ENCODE measurements at places on chromosomes 13 and 19.

- no peak for DNase-seq
These were observed 14.9 kb downstream of the CDADC1 start for GRCh38 chr13:49262634-49263033.

GRCh38 chr13:49980266-49980665, 16.6 kb upstream of the TRIM13 start:
- no peak for DNase-seq

- DNase-seq, result no peak
These were observed 26.2 kb downstream of the ZNF160 start for GRCh38 chr19:53076984-53077383.

DNA sequence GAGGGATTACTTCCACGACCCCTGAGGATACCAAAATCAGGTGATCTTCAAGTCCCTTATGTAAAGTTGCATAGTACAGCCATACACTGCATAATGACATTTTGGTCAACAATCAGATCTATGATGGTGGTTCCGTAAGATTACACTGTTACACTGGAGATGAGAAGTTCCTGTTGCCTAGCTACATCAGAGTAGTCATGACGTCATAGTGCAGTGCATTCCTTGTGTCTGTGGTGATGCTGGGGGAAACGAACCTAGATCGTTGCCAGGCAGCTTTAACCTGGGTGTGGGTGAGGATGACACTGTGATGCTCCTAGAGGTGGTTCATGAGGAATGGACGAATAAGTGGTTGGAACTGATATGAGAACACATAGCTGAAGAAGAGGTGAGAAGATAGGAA, 9.1 kb downstream of the ZNF610 start:
- no peak for DNase-seq

- DNase-seq, result no peak
These were observed 19.3 kb upstream of the RASA3 start for GRCh38 chr13:114151565-114152284.

DNA sequence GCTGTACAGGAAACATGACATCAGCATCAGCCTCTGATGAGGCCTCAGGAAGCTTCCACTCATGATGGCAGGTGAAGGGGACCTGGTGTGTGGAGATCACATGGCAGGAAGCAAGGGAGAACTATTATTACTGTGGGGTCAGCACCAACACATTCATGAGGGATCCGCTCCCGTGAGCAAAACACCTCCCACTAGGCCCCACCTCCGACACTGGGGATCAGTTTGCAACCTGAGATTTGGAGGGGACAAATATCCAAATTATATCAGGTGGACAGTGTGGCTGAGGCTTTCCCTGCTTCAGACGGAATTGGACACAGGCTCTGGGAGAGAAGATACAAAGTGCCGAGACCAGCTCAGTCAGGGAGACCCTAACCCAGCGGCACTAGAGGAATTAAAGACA, 5.7 kb upstream of the ZNF792 start:
- no peak for DNase-seq

DNA sequence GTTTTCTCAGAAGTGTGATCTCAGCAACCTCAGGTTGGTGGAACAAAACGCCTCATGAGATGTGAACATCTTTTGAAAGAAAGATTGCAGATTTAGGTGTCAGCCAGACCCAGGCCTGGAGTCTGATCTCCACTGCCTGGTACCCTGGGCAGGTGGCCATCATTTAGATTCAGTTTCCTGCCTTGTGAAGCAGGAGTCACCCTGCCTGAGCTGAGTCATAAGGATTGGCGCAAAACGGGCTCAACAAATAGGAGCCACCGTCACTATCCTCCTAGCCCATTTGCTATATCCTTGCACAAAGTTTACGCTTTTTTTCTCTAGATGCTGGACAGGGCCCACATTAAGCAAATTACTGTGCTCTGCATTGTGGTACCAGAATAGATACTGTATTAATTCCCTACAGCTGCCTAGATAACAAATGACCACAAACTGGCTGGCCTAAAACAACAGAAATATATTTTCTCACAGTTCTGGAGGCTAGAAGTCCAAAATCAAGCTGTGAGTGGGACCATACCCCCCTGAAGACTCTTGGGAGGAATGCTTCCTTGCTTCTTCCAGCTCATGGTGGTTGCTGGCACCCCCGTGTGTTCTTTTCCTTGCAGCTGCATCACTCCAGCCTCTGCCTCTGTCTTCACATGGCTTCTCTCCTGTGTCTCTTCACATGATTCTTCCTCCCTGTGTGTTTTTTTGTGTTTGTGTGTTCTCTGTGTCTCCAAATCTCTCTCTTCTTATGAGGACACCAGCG, 38.2 kb downstream of the TNFSF11 start:
- DNase-seq, result no peak

DNA sequence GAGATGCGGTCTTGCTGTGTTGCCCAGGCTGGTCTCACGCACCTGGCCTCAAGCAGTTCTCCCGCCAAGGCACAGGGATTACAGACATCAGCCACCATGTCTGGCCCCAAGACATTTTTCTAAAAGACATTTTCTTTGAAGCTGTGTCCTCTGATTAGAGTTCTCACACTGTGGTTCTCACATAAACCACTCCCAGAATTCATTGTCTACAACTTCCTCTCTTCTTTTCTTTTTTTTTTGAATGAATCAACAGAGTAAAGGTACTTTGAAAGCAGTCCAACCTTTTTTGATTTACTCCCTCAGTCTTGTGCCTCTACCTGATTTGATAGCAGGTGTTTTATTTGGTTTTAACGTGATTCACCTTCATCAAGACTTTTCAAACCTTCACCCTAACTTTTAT, 14.3 kb upstream of the SHD start:
- DNase-seq, result no peak

DNA sequence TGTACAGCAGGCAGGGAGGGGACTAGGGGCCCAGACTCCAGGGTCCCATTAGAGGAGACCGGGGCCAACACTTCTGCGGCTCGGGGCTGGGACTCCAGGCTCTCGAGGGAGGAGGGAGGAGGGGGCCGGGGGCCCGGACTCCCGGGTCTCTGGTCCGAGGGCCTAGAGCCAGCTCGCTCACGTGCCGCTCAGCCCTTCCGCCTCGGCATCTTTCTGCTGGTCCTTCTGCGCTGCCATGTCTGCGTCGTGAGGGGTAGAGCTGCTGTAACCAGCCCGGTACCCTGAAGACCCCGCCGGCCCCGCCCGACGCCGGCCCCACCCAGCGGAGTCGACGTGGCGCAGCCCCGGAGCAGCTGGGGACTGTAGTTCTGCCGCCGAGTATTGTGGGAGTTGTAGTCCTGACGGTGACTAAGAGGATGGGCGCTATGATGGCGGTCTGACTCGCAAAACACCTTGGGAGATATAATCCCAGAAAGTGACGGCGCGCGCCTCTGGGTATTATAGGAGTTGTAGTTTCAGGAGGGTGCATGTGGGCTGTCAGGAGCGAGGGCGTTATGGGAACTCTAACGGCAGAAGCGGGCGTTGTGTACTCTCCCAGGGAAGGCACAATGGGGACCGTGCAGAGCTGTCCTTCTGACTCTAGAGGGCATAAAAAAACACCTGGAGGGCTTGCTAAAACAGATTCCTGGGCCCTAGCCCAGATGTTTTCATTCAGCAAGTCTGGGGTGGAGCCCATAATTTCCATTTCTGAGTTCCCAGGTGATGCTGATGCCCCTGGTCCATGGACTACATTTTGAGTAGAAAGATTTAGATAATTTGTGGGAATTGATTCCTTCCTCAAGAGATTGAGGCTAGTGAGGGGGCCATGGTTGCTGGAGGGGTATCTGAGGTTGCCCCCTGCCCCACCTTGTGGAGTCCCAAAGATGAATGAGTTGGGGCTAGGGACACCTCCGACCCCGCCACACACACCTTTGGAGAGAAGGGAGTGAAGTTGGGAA, at the start of gene RABAC1:
RABAC1 (minus strand) TSS at position 266 of the 998 bp plus-strand sequence; CDS start at position 237, 29 bp downstream.
- peak; percentile 72 for DNase-seq

DNA sequence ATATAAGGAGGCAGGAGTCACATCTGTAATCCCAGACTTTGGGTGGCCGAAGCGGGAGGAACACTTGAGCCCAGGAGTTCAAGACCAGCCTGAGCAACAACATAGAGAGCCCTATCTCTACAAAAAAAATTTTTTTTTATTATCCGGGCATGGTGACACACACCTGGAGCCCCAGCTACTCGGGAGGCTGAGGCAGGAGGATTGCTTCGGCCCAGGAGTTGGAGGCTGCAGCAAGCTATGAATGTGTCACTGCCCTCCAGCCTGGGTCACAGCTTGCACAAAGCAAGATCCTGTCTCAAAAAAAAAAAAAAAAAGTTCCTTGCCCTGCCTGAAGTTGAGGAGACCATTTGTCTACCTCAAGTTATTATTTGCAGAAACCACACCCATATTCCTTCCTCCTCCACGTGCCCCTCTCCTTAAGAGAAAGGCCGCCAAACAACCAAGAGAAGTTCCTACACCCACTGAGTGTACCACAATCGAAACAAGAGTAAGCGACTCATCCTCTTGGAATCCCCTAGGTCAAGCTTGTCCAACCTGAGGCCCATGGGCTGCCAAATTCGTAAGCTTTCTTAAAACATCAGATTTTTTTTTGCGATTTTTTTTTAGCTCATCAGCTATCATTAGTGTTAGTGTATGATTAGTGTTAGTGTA, 2.2 kb downstream of the ABCC4 start:
- DNase-seq, result no peak

- no peak for DNase-seq
These were observed 112.3 kb downstream of the GADD45B start for GRCh38 chr19:2588081-2588777.

GRCh38 chr13:27678306-27679040, 56.8 kb downstream of the POLR1D start:
- DNase-seq, result no peak

- DNase-seq, result no peak
These were observed 13.7 kb downstream of the ZBTB7A start for GRCh38 chr19:4052993-4053422.

GRCh38 chr19:53554804-53555203, 16.9 kb downstream of the ZNF331 start:
- no peak for DNase-seq

DNA sequence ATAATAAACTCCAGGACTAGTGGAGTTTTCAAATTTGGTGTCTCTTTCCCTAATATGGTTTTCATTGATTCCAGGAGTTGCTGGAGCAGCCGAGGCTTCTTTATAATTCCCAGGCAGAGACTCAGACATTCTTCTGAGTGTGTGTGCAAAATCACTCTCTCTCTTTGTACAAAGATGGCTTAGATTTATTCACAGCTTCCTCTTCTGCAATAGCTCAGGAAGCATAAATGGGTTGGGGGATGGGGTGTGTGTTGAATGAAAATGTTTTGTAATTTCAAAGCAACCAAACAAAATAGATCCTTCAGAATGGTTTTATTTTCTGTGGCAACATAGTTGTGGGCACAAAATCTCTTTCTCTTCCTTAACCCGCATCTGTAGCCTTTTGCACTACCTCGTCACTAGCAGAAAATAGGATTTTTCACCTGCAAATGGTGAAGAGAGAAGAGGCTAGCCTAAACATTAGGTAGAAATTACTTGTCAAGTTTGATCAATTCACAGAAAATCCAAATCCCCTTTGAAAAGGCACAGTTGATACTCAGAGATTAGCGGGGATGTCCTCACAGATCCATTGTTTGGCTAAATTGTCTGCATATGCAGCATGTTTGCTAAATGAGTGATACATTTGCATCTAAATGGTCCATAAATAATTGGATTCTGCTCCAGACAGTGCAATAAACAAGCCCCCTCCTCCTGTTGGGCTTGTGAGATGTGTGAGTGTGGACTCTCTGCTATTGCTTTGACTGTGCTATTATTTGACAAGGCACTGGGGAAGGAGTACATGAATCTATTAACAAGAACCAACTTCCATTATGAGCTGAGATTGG, 66.7 kb downstream of the CBY2 start:
- no peak for DNase-seq

- DNase-seq, result no peak
These were observed 1937.6 kb downstream of the PCDH9 start for GRCh38 chr13:65292488-65292901.

GRCh38 chr19:45400192-45400591, 4.7 kb downstream of the PPP1R13L start:
- DNase-seq, result no peak

DNA sequence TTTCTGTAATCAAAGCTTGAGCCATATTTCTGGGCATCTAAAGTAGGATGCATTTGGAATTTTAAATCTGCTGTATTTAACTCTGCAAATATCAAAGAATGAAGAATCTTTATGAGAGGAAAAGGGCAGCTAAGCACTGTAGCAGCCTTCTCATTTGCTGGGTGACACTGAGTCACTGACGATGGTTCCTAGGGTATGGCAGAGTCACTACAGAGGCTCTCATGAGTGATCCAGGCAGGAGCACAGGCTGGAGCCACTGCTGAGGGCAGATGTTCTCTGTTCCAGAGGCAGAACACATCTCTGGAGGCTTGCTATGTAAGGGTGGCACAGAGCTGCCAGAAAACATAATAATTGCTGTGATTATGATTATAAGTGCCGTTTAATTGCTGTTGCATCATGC, 340.7 kb upstream of the HTR2A start:
- DNase-seq, result no peak

DNA sequence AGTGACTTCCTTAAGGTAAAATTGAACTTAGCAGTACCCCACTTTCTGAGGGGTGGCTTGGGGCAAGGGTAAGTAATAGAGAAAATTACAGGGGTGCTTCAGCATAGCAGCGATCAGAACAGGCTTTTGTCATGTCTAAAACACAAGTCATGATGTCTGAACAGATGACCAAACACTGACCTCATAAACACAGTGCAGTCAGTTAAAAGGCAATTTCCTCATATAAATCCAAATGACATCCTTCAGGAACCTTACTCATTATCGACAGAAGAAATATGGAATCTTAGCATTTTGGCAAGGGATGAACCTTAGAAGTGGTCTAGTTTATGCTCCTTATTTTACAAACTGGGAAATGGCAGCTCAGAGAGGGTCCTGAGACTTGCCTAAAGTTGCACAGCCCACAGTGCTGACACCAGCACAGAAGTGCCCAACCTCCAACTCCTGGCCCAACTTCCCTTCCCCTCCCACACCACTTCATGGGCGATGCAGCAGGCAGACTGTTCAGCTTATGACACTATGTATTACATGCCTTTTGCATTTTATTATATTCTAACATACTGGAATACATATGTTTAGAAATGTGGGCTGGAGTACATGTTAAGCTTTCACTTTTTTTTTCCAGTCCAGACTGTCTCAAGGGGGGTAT, 3.6 kb downstream of the GJA3 start:
- no peak for DNase-seq

DNA sequence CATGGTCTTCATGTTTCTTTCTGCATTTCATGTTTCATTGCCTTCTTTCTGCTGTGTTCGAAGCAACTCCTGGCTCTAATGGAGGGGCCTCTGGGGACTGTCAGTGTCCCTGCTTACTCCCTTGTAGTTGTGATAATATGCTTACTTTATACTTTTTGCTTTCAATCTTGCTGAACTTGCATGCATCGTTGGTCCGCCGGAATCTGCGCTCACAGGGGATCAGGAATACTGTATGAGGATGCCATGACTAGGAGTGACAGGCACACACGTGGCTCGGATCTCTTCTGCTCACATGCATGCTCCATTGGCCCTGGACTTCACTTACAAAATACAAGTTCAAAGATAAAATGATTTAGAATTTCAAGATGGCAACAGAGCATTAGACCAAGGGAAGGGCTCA, 108.8 kb downstream of the SIPA1L3 start:
- no peak for DNase-seq

DNA sequence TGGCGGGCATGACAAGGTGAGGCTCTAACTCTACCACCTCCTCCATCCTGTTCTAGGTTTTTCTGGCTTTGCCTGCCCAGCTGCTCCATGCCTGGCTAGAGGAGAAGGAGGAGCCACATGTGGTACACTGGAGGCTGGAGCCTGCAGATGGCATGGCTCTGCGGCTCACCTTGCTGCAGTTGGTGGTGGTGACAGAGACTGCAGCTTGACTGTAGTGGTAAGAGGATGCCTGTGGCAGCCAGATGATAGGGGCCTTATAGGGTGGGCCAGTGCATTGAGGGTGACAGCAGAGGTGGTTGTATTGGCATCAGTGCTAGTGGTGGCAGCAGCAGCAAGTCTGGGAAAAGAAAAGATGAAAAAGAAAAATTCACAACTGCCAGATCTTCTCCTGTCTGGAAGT, 146.2 kb downstream of the TNFRSF19 start:
- no peak for DNase-seq
